ENCODE measurements at places on chromosomes 6 and 20. TPM values are rescaled to one million over a fixed set of nuclear protein-coding genes. Genes with fewer than 3 reads are reported as not detected.

HMGN4 gene
- total RNA-seq: 111 TPM

SSR1 gene
- total RNA-seq: 108 TPM

RAET1L gene
- total RNA-seq: 1.1 TPM

ECT2L gene
- total RNA-seq: not detected

HLA-DQB2 gene
- 1.7 TPM for total RNA-seq

HLA-DPA1 gene
- total RNA-seq: 0.23 TPM

JAG1 gene
- 156 TPM for total RNA-seq

PPP1R10 gene
- total RNA-seq: 31.6 TPM

SAMD3 gene
- 0.16 TPM for total RNA-seq

MAP1LC3A gene
- total RNA-seq: 11.6 TPM

CST4 gene
- not detected for total RNA-seq

BPIFB3 gene
- total RNA-seq: not detected

HSD17B8 gene
- total RNA-seq: 27.4 TPM

ARHGAP18 gene
- 16.3 TPM for total RNA-seq

SCRT2 gene
- not detected for total RNA-seq

PKIG gene
- 23.0 TPM for total RNA-seq

CD40 gene
- total RNA-seq: 7.4 TPM

RNF144B gene
- total RNA-seq: 16.9 TPM

B3GALT4 gene
- total RNA-seq: 2.2 TPM

TRIM15 gene
- not detected for total RNA-seq

CRISP3 gene
- total RNA-seq: not detected

RFX6 gene
- not detected for total RNA-seq

TAGAP gene
- not detected for total RNA-seq

VNN1 gene
- 0.46 TPM for total RNA-seq

ELMO2 gene
- total RNA-seq: 24.4 TPM

SLC13A3 gene
- total RNA-seq: 7.9 TPM

All from hair follicular keratinocyte (primary cell).